ENCODE measurements at places on chromosomes 13 and 19.

DNA sequence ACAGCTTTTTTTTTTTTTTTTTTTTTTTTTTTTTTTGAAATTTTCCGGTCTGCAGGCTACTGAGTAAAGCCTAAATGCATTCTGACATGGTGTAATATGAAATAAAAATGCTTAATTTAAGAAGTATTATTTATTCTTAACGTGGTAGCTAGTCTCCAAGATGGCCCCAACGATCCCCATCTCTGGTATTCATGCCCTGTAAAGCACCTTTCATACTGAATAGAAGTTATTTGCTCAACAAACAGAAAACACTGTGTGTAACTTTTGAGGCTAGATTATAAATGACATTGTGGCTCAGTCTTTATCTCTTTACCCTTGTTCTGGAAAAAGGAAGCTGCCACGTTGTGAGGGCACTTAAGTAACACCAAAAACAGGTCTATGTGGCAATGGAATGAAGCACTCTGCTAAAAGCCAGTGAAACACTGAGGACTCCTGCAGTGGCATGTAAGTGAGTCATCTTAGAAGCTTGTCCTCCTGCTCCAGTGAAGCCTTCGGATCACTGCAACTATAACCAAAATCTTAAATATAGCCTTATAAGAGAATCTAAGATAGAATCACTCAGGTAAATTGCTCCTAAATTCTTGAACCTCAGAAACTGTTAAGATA, 128.7 kb downstream of the UGGT2 start:
- peak; percentile 48 for DNase-seq

GRCh38 chr19:12607631-12608030, 3.0 kb downstream of the ZNF490 start:
- DNase-seq: no peak

DNA sequence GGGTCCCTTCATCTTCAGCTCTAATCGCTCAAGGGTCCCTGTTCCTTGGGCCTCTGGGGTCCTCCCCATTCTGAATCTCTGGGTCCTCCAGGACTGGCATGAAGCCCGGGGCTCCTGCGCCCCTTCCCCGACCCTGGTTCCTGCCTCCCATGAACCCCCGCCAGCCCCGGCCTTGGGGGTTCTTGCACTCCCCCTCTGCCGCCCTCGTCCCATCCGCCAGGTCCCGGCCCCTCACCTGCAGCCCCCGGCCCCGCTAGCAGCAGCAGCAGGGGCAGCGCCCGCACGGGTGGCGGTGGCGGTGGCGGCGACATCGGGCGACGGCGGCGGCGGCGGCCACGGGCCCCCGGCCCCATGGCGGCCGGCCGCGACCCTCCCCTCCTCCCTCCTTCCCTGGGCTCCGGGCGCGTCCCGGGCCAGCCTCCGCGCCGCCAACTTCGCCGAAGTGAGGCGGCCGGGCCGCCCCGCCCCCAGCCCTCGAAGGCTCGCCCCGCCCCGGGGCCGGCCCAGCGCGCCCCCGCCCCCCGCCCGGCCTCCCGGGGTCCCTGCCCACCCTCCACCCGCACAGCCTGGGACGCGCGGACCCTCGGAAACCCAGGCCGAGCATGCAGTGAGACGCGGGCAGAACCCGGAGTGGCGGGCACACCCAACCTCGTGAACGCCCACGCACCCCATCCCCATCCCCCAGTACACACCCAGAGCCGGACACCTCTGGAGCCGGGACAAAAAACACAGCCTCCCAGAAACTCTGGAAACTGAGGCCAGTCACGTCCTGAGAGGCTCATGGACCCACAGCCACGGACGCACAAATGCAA, at the start of gene NOTCH3:
Gene NOTCH3 (minus strand): TSS at position 443 of the 812 bp plus-strand sequence. CDS start 90 bp downstream, at position 353.
- DNase-seq: no peak

GRCh38 chr19:47518139-47518538, 3.3 kb upstream of the NAPA start:
- DNase-seq: no peak

DNA sequence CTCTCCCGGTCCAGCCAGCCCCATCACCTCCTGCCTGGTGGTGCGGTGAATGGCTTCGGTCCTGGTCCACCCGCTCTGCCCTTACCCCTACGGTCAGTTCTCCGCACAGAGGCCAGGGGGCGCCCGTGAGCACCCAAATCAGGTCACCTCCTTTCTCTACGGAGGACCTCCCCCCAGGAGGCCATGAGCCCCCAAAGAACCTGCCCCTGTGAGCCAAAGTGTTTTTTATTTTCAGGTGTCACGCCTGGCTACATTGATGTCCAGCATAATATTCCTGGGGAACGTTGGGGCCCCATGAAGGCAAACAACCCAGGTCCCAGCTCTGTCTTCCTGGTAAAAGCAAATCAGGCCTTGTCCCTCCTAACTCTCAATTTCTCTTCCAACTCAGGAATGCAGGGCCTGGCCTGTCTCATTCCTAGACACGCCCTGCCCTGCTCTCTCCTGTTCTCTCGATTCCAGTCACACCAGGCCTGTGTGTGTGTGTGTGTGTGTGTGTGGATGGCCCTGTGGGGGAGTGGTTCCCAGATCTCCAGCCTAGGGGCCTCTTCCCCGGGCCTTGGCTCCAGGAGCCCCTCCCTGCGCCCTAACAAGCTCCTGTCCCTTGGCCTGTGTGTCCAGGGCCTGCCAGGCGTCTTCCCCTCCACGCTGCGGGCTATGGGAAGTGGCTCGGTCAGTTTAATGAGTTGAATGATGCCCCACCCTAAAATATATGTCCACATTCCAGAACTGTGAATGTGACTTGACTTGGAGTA, 9.7 kb upstream of the GIPC1 start:
- DNase-seq: peak; percentile 67

GRCh38 chr13:68727165-68727564, 1380.5 kb upstream of the ATXN8OS start:
- DNase-seq: no peak

DNA sequence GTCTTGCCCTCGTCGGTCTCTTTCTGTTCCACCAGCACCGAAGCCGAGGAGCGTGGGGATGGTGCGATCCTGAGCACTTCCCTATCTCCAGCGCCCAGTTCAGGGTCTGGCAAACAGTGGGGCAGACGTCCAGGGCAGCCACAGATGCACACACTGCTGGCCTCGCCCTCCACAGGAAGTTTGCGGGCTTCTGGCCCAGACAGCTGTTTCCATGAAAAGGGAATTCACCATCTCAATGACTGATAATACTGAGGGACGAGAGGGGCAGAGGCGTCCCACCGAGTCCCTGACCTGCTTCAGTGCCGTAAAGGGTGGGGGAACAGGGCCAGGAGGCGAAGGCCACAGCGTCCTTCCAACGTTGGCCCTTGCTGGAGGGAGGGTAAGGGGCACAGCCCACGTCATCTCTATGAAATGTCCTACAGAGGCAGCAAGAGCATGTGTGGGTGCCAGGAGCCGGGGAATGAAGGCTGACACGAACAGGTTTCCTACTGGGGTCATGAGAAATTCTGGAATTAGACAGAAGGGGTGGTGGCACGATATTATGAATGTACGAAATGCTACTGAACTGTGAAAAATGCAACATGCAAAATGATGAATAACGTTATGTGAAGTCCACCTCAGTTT, 19.5 kb downstream of the SHC2 start:
- no peak for DNase-seq

DNA sequence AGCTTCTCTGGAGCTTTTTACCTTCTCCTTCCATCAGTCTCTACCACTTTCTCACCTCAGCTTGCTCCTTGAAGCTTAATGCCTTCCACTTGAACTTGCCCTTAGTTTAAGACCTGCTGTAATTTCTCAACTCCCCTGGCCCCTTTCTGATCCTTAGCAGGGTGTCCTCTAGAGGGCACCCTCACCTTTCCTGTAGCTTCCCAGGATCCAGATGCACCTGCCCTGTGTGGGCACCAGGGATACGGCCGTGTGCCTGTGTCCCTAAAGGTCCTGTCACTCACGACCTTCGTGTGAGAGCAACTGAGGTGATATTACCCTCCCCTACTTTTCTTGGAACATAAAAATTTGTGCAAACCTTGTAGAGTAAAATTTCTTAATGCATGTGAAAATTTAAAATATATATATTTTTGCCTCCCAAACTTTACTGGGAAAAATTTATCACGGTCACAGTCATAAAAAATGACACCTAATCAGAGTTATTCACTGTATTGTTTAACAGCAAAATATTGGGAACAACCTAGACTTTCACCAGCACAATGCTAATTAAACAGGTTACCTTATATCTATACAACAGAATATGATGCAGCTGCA, 46.4 kb downstream of the PSG3 start:
- DNase-seq: no peak

DNA sequence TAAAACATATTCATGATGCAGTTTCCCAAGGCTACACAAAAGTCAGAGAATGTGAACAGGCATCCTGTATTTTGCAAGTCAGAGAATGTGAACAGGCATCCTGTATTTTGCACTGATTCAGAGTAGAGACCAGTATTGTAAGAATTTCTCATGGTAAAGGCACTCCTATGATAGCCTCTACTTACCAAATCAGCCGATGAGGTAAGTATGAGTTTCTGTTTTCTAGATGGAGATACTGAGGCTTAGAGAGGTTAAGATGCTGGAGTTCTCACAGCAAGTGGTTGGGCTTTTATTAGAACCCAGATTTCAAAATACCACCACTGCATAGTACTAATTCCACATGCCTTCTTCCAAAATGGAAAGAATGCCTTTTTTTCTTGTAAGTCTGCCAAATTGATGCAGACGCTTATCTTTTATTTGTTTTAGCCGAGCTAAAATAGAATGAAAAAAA, 12.3 kb downstream of the TPT1 start:
- peak; percentile 75 for DNase-seq

DNA sequence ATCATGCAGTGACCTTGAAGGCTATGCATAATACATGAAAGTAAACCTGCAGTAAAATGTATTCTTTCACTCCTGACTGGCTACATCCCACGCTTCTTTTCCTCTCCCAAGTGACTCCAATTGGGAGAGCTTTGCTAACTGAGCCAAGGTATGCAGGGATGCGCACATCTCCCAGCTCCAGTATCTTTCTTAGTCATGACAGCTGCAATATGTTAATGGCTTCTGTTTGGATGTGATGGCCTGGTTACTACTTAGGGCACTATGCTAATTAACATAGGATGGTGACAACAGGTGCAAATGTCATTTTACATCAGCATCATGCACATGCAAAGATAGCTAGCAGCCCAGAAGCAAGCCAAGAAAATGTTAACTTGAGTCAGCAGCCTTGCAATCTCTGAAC, 134.7 kb downstream of the POU4F1 start:
- no peak for DNase-seq

GRCh38 chr13:43116242-43116641, 92.9 kb downstream of the DNAJC15 start:
- DNase-seq: no peak

DNA sequence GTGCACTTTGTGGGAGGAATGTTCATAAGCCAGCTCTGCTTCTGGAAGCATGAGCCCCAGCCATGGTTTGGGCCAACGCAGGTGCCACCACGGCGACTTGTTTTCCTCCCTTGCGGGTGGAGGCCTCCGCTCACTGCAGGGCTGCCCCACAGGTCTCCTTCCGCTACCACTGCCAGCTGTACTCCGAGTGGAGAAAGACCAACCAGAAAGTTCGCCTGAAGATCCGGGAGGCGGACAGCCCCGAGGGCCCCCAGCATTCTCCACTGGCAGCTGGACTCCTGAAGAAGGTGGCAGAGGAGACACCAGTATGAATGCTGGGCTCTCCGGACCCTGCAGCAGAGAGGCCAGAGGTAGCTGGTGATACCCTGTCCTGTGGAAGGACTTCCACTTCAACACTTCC, 6.5 kb upstream of the HNRNPM start:
- no peak for DNase-seq

GRCh38 chr13:106161146-106161545, 374.3 kb downstream of the EFNB2 start:
- DNase-seq: no peak

GRCh38 chr13:27440408-27440807, 10.0 kb downstream of the MTIF3 start:
- no peak for DNase-seq

GRCh38 chr19:46450737-46451136, 20.6 kb downstream of the PNMA8A start:
- DNase-seq: no peak
